Esophagus squamous epithelium (tissue), 5 donors: ENCODE measurements at places on chromosomes 2 and 18.

DNA sequence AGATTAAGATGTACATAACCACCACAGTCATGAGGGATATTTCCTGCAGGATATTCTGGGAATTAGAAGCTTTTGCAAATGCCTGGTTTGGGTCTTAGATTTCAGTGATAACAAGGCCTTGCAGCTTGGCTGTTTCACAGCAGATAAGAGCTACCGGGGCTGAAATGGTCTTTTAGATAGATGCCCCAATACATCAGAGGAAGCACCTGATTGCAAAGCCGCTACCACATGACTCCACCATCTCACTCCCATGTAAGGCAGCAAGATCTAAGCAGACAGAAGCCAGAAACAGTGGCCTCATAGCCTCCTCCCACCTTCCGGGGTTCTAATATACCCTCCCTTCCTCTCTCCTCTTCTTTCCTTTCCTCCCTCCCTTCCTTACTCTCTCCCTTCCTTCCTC, 31.1 kb upstream of the EPG5 start:
- DNase-seq = no peak

- no peak for DNase-seq
Measured at GRCh38 chr2:134252092-134252750, 1.7 kb upstream of the MGAT5 start.

DNA sequence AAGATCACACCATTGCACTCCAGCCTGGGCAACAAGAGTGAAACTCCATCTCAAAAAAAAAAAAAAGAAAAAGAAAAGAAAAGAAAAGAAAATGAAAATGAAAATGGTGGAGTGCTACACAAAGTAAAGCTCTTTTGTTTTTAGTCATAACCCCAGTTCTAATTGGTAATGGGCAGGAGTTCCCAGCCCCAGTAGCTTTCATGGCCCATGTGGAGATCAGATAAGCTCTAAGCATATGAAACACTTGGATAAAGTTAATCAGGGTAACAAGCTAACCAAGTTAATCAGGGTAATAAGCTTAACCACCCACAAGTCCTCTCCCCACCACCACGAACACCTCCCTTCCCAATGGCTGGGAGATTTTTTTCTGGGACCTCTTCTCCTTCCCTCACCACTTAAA, 240.8 kb downstream of the BCL11A start:
- no peak for DNase-seq

DNA sequence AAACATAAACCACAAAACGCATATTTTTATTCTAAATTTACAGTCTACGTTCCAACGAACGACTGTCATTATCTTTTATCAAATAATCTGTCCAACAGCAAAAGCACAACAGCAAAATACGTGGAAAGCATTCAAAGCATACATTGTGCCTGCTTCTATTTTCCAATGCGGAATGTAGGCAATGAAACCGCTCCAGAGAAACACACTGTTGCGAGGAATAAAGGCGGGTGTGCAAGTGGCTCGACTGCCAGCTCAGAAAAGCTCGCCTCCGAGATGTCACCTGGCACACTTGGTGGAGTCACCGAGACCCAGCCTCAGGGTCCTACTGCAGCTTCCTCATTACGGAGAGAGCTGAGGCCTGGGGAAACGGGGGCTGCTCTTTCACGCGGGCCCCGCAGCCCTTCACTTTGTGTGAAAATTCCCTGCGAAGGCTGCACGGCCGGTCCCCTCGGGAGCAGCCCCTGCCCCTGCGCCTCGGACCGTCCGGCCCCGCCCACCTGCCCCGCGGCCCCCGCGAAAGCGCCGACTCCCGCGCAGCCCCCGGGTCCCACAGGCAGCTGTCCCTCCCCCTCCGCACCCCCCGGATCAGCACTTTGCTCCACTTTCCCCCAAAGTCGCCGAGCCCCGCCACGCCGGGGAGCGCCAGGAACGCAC, 752 bp downstream of the MGAT4A start:
- DNase-seq = no peak

DNA sequence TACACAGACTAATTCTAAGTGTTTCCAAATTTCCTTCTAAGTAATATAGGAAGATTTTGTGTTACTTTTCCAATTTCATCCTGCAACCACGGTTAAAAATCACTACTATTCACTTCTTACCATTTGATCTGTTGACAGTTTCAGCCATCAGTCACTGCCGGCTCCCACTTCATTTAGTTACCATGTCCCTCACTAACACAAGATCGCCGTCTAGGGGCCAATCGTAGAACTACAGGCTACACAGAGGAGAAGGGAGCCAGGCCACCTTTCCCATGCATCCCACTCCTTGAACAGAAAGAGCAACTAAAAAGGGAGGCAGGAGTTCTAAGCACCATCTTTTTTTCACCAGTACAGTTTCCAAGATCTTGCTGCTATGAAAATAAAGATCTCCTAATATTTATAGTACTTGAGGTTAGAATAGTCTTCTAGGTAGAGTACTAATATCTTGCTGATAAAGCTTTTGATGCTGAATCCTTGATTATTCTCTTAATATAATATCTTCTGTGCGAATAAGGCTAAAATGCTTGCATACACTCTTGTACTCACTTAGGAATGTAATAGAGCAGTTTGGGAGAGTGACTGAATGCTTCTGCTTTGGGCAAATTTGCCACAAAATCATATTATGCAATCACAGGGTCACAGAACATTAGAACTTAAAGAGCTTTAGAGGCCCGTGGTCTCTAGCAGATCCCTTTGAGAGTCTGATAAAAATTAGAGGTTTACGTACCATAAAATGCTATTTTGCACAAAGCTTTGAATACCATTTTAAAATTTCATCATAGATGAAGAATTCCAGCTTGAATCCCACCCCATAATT, 39.5 kb upstream of the CYP1B1 start:
- DNase-seq = peak; percentile 15

DNA sequence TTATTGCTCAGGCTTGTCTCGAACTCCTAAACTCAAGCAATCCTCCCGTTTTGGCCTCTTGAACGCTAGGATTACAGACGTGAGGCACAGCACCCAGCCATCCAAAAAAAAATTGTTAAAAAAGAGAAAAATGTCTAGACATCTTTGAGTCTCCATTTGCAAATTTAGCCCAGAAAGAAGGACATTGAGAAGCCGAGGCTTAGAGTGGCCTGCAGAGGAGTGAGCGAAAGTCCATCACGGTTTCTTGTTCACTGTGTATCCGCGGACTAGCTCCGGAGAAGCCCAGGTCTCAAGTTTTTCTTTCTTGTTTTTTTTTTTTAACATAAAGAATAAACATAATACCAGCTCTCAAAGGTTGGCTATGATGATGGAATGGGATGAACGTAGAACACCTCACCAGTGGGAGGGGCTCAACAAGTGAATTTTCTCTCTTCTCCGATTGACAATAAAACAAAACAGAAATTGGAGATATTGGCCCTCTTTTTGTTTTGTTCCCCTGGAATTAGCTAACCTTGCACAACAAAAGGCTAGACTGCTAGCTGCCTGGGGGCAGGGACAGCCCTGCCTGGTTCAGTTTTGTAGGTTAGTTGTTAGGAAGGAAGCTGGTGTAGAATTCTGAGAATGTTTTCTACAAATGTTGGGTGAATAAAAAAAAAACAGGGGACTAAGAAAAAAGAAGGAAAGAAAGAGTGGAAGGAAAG, 163.4 kb downstream of the MYCN start:
- DNase-seq = no peak

DNA sequence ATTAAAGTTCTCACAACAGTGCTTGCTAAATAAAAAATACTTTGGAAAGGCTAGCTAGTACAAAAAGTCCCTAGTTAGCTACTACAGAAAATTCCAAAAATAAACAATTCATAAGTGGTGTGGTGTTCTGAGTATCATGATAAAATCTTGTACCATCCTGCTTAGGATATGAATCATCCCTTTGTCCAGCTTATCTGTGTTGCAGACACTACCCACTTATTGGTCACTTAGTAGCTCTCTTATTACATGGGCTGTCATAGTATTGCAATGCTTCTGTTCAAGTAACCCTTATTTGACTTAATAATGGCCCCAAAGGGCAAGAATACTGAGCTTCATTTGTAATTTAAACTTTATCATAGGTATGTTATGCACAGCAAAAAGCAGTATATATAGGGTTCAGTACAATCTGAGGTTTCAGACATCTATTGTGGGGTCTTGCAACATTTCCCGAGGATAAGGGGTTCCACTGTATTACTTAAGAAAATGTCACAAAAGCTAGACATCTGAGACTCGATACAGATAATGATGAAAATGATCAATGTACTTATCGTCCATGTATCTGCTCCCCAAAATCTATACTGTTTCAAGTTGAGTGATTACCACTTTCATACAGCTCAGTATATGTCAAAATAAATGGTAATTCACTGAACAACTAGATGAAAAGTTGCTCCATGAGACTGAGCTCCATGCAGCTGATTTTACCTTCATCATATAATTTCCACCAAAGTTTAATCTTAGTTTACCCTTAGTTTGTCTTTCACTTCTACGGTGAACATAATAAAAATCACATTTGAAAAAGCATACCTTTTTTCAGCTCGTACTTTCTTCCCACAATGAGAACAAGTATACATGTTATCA, 93.8 kb downstream of the C2orf74 start:
- no peak for DNase-seq

GRCh38 chr2:45963816-45964215, 312.3 kb downstream of the PRKCE start:
- no peak for DNase-seq

GRCh38 chr2:45953376-45954027, 302.0 kb downstream of the PRKCE start:
- DNase-seq = no peak

DNA sequence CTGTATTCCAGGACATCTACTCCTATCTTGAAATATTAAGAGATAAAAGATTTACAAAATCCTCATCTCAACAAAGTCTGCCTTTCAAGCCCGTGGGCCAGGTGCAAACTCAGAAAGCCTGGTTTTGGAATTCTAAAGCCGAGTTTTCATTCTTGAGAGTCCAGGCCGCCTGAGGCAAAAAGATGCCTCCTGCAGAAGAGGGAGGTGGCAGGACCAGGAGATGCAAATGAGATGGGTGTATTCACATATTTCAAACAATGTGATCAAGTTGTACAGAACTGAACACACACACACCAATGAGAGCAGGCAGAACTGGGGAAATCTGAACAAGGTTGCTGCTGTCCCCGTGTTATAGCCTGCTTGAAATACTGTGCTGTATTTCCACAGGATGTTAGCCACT, 7.7 kb upstream of the HS6ST1 start:
- DNase-seq = no peak

DNA sequence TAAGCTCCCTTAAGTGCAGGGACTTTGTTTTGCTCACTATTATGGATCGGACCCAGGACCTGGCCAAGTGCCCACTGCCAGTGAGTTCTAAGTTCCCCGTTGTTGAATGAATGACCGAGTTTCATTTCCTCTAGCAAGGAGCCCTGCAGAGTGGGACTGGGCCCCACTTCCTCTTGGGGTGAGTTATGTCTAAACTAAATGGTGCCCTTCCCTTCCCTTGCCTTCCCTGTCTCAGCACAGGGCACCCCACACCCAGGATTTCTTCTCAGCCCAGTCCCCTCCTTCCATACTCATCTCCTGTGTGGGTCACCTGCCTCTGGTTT, 195.3 kb upstream of the HS6ST1 start:
- no peak for DNase-seq

- DNase-seq = no peak
Measured at GRCh38 chr2:223896833-223897311, 48.3 kb downstream of the WDFY1 start.

DNA sequence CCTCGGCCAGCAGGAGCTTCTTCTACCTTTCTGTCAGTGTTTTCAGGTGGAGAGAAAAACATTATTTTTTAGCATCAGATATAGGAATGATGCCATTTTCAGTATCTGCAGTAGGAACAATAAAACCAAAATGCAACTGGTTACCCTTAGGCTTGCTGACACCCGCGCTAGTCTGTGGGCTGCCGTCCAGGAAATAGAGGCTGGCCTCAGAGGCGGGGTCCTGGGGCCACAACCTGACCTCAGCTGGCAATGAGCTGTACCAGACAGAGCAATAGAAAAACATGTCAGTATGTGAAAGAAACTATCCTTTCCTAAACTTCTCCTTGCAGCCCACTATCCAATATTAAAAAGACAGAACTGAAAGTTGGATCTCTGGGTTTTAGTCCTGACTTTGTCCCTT, 4.6 kb upstream of the ST6GAL2 start:
- no peak for DNase-seq

DNA sequence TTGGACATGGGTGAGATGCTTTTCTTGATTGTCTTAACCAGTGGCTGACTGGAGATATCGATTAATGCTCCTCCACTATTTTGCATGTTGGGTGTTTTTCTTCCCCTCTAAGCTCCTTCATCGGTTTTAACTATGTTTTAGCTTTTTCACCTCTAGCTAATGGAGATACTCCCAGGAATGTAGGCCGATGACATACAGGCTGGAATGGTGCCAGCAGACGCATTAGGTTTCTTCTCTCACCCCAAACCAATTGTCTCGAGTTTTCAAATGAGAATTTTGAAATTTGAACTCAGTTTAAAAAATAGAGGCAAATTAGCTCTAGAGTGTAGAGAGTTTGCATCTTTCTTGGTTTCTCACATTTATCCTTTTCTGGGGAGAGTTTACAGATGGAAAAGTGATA, 247.6 kb downstream of the RPRM start:
- no peak for DNase-seq

GRCh38 chr2:100197631-100198153, 55.3 kb upstream of the AFF3 start:
- DNase-seq = no peak

GRCh38 chr18:9520666-9521065, 45.4 kb downstream of the RALBP1 start:
- no peak for DNase-seq

GRCh38 chr2:169853041-169853668, 25.9 kb downstream of the UBR3 start:
- no peak for DNase-seq

DNA sequence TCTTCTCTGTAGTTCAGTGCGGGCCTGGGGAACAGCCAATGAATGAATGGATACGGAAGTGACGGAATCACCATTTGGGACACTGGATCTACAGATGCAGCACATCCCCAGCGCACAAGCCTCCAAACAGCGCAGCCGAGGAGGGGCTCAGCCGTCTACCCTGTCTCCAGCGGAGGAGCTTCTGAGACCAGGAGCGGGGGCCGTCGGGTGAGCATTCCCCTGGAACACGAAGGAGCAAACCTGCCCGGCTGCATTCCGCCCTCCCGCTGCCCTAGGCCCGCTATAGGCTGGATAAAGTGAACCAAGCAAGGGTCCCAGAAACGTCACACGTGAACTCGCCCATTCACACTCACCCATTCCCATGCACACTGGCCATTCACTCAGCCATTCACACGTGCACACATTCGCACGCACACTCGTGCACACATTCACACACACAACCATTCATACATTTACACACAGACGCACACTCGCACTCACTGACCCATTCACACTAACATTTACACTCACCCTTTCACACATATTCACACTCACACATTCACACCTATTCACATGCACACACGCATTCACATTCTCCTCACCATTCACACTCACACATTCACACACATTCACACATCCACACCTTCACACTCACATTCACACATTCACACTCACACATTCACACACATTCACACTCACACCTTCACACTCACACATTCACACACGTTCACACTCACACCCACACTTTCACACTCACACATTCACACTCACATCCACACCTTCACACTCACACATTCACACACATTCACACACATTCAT, 63.4 kb downstream of the BIN1 start:
- DNase-seq = no peak

- no peak for DNase-seq
Measured at GRCh38 chr2:39434233-39434897, 2.7 kb downstream of the MAP4K3 start.
